ENCODE measurements at places on chromosomes 11 and 22.

DNA sequence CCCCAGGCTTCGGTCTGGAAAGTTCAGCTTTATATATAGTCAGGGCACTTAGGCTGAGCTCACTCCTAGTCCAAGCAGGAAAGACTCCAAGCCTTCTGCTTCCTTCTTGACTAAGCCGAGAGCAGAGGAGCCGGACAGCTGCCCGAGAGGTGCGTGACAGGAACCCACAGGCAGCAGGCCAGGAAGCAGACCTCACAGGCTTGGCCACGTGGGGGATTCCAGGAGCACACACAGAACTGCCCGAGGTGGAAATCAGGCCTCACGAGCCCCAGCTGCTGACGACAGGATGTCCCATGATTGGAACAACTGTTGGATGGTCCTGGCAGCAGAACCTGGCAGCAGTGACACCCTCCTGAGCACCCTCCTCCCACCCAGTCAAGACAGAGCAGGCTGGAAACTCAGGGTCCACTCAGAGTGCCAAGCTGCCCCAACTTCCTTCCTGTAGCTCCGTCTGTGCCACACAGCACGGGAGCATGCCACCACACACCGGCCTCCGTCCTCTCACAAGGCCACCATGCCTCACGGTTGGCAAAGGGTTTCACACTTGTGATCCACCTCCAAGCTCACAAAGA lies 5.4 kb downstream of the PLA2G6 start:
- no peak for DNase-seq

- DNase-seq = no peak
Measured at GRCh38 chr11:69395287-69395686, 86.2 kb upstream of the LINC01488 start.

- no peak for DNase-seq
Measured at GRCh38 chr11:72812604-72812966, 1.6 kb upstream of the ATG16L2 start.

DNA sequence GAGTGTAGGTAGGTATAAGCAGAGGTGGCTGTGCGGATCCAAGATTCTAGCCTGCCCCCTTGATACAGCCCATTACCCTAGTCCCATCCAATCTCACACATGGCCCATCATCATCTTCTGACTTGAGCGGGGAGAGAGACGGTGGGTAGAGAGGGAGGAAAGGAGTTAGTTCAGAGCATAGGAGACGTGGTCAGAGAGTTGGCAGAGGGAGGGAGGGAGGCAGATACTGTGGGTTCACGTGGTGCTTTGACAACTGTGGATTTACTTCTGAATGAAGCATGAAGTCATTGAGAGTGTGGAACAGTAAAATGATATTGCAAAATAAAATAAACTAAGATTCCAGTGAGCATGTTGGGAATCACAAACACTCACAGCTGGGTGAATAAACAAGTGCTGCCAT lies 31.4 kb upstream of the VPREB1 start:
- DNase-seq = no peak

GRCh38 chr22:27588268-27588667 lies 213.3 kb downstream of the MN1 start:
- DNase-seq = no peak

- DNase-seq = no peak
Measured at GRCh38 chr11:97224396-97224795, 834.6 kb downstream of the JRKL start.

- no peak for DNase-seq
Measured at GRCh38 chr11:293271-293851, 4.4 kb downstream of the PGGHG start.

- DNase-seq = no peak
Measured at GRCh38 chr11:130211781-130212401, 52.3 kb downstream of the ST14 start.

DNA sequence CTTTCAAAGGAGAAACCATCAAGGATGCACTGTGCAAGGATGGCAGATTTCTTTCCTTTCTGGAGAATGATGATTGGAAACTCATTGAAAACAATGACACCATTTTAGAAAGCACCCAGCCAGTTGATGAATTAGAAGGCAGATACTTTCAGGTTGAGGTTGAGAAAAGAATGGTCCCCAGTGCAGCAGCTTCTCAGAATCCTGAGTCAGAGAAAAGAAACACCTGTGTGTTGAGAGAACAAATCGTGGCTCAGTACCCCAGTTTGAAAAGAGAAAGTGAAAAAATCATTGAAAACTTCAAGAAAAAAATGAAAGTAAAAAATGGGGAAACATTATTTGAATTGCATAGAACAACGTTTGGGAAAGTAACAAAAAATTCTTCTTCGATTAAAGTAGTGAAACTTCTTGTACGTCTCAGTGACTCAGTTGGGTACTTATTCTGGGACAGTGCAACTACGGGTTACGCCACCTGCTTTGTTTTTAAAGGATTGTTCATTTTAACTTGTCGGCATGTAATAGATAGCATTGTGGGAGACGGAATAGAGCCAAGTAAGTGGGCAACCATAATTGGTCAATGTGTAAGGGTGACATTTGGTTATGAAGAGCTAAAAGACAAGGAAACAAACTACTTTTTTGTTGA lies 9.8 kb downstream of the FAM111A start:
- DNase-seq = no peak
